ENCODE measurements at places on chromosomes 16 and 17. TPM values are rescaled to one million over a fixed set of nuclear protein-coding genes. Genes with fewer than 3 reads are reported as not detected.

The PYDC1 gene
- not detected for total RNA-seq

The EMC6 gene
- total RNA-seq, result 35.0 TPM

The TBC1D16 gene
- total RNA-seq, result 8.9 TPM

The TBX4 gene
- total RNA-seq, result not detected

The SPATA22 gene
- not detected for total RNA-seq

The TEKT1 gene
- total RNA-seq, result not detected

The CACNG1 gene
- not detected for total RNA-seq

The SCNN1G gene
- 10.1 TPM for total RNA-seq

The CCT6B gene
- 0.96 TPM for total RNA-seq

The RGS11 gene
- 0.92 TPM for total RNA-seq

The ALOX12B gene
- total RNA-seq, result 15.0 TPM

The KRTAP4-6 gene
- not detected for total RNA-seq

The SLC5A10 gene
- total RNA-seq, result 0.64 TPM

The FOXO3B gene
- total RNA-seq, result 0.36 TPM

The TBC1D3L gene
- total RNA-seq, result 12.2 TPM

The DLX3 gene
- 4.0 TPM for total RNA-seq

The EFCAB13 gene
- total RNA-seq, result 2.0 TPM

The KRTAP4-3 gene
- not detected for total RNA-seq

The C16orf86 gene
- total RNA-seq, result 0.84 TPM

The SLC35G6 gene
- total RNA-seq, result not detected

The KRTAP4-1 gene
- total RNA-seq, result not detected

The OTOA gene
- total RNA-seq, result 0.04 TPM

The TBX2 gene
- 1.6 TPM for total RNA-seq

The GPR139 gene
- total RNA-seq, result not detected

The MPV17L gene
- 5.6 TPM for total RNA-seq

The TP53TG3B gene
- not detected for total RNA-seq

The CDH15 gene
- not detected for total RNA-seq

The PPP1R27 gene
- 0.24 TPM for total RNA-seq

The SPAG7 gene
- total RNA-seq, result 65.7 TPM

The PCGF2 gene
- total RNA-seq, result 18.0 TPM

The APOBR gene
- total RNA-seq, result 0.36 TPM

The HASPIN gene
- 3.4 TPM for total RNA-seq

The RDM1 gene
- 1.1 TPM for total RNA-seq

The ABCA6 gene
- 2.4 TPM for total RNA-seq

The DNASE1L2 gene
- total RNA-seq, result 0.12 TPM

The ZC3H18 gene
- total RNA-seq, result 21.9 TPM

The MYLK3 gene
- 0.08 TPM for total RNA-seq
